ENCODE measurements at places on chromosomes 4 and X.

GRCh38 chr4:117796677-117797076 lies 237.6 kb upstream of the NDST3 start:
- no peak for DNase-seq

GRCh38 chr4:88818631-88819470 lies 121.2 kb upstream of the NAP1L5 start:
- no peak for DNase-seq

GRCh38 chr4:54553001-54553400 lies 104.8 kb upstream of the KIT start:
- no peak for DNase-seq

GRCh38 chr4:3302173-3302785 lies 9.5 kb downstream of the RGS12 start:
- peak; percentile 90 for DNase-seq

GRCh38 chrX:42606591-42606990 lies 171.4 kb downstream of the PPP1R2C start:
- DNase-seq, result no peak

- DNase-seq, result no peak
These were observed 166.0 kb downstream of the FBXW7 start for GRCh38 chr4:152369902-152370295.

- no peak for DNase-seq
These were observed 21.6 kb upstream of the UBA1 start for GRCh38 chrX:47171996-47172395.

GRCh38 chrX:75107863-75108509 lies 48.1 kb downstream of the ABCB7 start:
- DNase-seq, result no peak

DNA sequence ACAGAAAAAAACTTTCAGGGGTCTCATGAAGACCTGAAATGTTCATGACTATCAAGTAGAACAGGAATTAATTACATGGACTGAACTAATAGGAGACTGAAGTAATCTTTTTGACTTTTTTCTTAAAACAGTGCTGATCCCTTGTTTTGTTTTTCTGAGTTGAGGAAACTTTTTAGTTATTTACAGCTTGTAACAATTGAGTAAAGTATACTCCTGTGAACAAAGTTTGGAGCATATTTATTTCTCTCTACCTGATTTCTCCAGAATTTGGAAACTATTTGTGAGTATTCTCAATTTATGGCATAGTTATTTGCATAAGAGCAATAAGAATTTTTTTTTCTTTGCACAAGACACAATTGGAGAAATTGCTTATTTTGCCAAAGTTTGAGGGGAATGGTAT lies 64.8 kb downstream of the PCDH18 start:
- no peak for DNase-seq

- DNase-seq, result no peak
These were observed 47.3 kb upstream of the SCML1 start for GRCh38 chrX:17689971-17690409.

GRCh38 chr4:138307319-138307718 lies 65.2 kb upstream of the SLC7A11 start:
- no peak for DNase-seq

GRCh38 chr4:101283434-101283833 lies 63.9 kb downstream of the PPP3CA start:
- DNase-seq, result no peak

DNA sequence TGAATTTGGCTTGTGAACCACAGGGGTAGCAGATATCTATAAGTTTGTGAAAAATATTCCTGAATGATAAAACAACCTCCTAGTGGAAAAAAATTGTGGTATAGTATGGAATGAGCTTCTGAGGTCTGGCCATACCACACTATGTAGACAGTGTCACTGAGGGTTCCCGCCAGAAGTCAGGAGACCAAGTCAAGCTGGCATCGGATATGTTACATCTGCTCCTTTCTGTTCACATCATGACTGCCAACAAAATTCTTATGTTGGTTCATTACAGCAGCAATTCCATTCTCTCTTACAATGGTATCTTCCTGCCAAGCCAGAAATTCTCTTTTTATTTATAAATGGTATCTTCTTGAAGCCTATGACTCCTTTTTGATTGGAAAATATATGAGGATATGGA lies 273.0 kb downstream of the PPP3CA start:
- no peak for DNase-seq

- DNase-seq, result no peak
These were observed 51.1 kb downstream of the HAND2 start for GRCh38 chr4:173478913-173479283.

- DNase-seq, result no peak
These were observed 30.5 kb downstream of the DOCK11 start for GRCh38 chrX:118526149-118526548.

- DNase-seq, result peak; percentile 52
These were observed 772 bp upstream of the WNK3 start for GRCh38 chrX:54358424-54359211.

DNA sequence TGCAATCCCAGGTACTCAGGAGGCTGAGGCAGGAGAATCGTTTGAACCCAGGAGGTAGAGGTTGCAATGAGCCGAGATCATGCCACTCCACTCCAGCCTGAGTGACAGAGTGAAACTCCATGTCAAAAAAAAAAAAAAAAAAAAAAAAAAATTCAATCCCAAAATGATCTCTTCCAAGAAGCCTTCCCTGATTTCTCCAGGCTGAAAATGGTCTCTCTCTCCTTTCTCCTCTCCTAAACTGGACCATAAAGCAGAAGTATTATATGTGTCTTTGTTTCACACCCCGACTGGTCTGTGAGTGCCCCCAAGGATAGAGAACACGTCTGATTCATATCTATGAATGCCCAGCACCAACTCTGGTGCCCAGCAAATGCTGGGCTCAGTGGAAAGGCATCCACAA lies 17.3 kb upstream of the KDM5C start:
- no peak for DNase-seq

GRCh38 chr4:101790521-101791181 lies at the start of gene BANK1:
BANK1 (plus strand) TSS chr4:101790730; CDS start chr4:101790881, 151 bp downstream.
- peak; percentile 73 for DNase-seq

GRCh38 chr4:81736324-81736723 lies 264.6 kb upstream of the RASGEF1B start:
- DNase-seq, result no peak

- DNase-seq, result no peak
These were observed 53.1 kb upstream of the HGFAC start for GRCh38 chr4:3388471-3389232.

- DNase-seq, result no peak
These were observed 40.5 kb downstream of the HMGB2 start for GRCh38 chr4:173293663-173294062.

GRCh38 chr4:3807311-3807710 lies 41.1 kb downstream of the ADRA2C start:
- DNase-seq, result no peak

DNA sequence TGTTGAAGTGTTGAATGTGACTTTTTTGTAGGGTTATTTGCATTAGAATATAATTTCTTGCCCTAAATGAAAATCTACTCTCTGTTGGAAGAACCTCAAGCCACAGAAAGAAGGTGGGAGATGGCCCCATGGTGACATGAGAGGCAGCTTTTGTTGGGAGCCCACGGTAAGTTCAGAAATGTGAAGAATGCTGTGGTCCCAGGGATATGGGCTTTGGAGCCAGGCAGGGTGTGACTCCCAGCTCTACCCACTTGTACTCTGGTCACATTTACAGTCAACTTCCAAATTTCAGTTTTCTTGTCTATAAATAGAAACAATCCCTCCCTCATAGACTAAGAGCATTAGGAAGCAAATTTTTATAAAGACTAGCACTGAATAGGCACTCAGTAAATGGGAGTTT lies 177.8 kb downstream of the RAB28 start:
- DNase-seq, result no peak

DNA sequence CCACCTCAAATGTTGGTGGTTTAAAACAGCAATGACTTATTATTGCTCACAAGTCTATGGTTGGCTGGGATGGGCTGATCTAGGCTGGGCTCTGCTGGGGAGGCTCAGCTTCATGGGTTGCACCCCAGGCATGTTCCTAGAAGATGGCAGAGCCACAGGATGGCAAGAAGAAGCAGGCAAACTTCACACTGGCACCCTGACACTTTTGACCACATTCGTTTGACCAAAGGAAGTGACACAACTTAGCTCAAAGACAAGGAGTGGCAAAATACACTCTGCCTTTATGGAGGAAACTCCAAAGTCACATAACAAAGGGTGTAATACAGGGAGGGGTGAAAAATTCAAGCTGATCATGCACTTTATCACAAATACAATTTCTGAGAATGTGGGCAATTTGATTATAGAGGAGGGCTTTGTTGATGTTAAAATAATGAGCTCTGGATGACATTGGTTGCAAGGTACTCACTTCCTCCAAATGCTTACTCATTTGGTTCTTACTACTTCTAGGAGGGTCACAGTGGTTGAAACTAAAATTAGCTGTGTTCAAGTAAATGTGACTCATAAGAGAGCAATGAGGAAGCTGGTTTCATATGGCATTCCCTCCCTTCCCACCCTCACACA lies 249.2 kb upstream of the RPS6KA3 start:
- DNase-seq, result peak; percentile 33

DNA sequence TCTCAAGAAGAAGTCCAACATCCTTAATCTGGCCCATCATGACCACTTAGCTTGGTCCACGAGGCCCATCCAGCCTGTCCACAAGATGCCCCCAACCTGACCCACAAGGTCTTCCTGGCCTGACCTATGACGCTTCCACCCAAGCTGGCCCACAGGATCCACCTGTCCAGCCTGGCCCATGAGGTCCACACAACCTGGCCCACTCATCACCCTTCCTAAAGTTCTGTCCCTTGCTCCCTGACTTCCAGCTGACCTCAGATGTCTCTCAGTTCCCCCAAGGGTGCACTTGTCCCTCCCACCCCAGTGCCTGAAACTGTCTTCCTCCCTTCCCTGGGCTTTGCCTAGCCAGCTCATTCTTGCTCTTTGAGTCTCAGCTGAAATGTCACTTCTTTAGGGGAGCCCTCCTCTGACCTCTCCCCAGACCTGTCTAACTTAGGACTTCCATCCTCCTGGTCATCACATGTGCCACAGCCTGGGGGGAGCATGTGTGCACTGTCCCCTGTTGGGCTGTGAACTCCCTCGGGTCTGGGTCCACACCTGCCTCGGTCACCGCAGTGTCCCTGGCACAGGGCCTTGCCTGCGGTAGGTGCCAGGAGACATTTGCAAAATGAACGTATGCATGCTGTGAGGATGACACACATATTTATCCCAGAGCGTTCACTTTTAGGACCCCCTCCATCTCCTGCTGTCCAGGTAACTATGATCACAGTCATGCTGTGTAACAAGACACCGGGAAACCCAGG lies 61.7 kb downstream of the EVC start:
- DNase-seq, result no peak

DNA sequence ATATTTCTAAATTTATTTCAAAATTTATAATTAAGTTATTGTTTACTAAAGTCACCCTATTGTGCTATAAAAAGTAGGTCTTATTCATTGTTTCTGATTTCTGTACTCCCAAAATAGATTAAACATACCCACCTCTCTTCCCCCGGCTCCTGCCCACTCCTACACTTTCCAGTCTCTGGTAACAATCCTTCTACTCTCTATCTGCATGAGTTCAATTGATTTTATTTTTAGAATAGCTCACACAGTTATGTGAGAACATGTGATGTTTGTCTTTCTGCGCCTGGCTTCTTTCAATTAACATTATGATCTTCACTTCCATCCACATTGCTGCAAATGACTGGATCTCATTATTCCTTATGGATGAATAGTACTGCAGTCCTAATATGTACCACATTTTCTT lies 269.3 kb downstream of the ACTRT1 start:
- DNase-seq, result no peak

DNA sequence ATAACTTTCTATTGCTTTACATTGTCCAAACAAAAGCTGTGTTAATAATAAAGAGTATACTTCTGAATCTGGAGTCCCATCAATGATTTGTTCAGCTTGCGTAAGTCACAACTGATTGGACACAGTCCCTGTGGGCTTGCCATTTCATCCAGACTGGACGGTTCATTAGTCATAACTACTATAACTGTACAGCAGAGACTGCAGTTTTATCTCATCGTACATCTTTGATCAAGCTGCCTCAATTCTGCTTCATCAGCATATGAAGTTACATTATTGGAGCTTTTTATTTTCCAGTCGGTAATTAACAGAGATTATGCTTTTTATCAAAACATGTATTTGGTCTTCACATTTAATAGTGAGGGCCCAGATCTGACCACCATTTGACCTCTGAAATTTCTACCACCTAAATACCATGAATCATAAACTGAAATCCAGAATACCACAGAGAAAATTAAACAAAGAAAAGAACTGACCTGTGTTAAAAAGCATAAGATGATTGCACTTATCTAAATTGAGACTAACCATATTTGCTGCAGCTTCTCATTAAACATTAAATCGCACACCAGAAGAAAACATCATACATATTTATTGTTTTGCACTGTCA lies 12.5 kb upstream of the MAB21L2 start:
- no peak for DNase-seq

DNA sequence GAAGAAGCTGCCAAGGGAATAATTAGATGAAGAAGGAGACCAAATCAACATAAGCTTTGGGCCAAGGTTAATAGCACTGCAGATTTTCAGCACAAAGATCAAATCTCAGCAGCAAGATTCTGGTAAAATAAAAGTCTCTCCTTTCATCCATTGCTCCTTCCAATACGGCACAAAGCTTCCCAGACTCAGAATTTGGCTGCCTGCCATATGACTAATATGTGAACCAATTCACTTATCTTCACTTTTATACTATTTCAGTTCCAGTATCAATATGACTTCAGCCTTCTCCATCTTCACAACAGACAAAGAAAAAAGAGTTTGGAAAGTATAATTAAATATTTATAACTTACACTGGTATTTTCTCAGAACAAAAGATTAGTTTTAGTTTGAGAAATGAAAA lies 978.3 kb upstream of the GRID2 start:
- no peak for DNase-seq

GRCh38 chr4:54495091-54495490 lies 162.7 kb upstream of the KIT start:
- DNase-seq, result no peak

GRCh38 chrX:68874076-68874475 lies 45.3 kb downstream of the EFNB1 start:
- no peak for DNase-seq
